Activated naive CD4-positive, alpha-beta T cell treated with anti-CD3 and anti-CD28 coated beads for 36 hours (primary cell): ENCODE measurements at places on chromosomes 12 and 14. TPM values are rescaled to one million over a fixed set of nuclear protein-coding genes. Genes with fewer than 3 reads are reported as not detected.

GRCh38 chr12:117085318-117085947 is 13.8 kb downstream of the TESC start:
- H3K4me3 ChIP-seq: no peak overlapping the region
- H3K4me1 ChIP-seq: no peaks in the 10 kb centered on the region
- no peak for DNase-seq
- H3K27me3 ChIP-seq: no peaks in the 10 kb centered on the region
- H3K36me3 ChIP-seq: peaks cover 4% of the 10 kb centered on the region
- H3K27ac ChIP-seq: no peak overlapping the region

DNA sequence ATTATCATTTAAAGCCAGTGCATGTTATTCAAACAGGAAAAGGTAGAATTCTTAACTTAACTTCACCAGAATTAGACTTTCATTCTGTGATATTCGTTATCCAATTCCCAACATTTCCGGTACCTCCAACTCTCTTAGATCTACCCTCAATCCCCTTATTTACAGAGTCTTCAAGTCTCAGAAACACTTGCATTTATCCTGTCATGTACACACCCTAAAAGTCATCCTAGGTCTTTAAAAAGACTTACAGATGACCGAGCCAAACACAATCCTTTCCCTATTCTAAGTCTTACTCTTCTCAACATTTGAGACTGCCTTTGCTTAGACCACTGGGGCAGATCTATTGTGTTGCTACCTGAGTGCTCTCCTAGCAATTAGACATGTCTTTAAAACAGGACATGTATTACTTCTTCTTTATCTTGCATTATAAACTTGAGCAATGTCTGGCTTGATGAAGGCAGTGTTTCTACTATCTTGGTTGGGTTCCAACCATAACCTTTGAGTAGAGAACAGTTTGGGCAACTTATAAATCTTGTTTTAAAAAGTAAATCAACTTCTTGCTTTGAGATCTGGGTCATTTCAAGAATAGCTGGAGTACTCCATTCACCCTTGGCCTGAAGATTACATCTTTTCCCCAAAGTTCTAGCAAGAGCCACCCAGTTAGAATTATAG is 140.6 kb upstream of the PLEKHG7 start:
- peak overlapping the region; percentile 5 for H3K4me3 ChIP-seq
- H3K27me3 ChIP-seq: no peaks in the 10 kb centered on the region
- peaks cover 25% of the 10 kb centered on the region for H3K36me3 ChIP-seq
- peaks cover 71% of the 10 kb centered on the region for H3K4me1 ChIP-seq

- no peak overlapping the region for H3K4me3 ChIP-seq
- no peaks in the 10 kb centered on the region for H3K27me3 ChIP-seq
- no peak for DNase-seq
- no peaks in the 10 kb centered on the region for H3K36me3 ChIP-seq
- no peaks in the 10 kb centered on the region for H3K4me1 ChIP-seq
Measured at GRCh38 chr12:30515351-30515750, 180.3 kb downstream of the IPO8 start.

DNA sequence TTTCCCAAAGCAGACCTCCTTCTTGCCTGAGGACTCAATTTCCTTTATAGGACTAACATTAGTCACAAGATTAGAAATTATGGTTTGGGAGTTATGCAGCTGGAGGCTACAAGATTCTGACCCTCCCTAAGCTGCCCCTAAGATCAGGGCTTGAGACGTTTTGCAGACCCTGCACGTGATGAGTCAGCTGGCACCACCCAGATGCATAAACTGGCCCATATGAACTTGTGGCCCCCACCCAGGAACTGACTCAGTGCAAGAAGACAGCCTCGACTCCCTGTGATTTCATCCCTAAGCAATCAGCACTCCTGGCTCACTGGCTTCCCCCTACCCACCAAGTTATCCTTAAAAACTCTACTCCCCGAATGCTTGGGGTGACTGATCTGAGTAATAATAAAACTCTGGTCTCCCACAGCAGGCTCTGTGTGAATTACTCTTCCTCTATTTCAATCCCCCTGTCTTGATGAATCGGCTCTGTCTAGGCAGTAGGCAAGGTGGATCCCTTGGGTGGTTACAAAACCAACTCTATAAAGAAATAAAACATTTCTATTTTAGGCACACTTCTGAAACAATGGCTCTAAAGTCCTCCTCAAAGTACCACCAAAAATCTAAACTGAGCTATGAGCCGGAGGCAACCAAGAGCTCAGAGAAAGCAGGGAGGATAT is 233.4 kb downstream of the TMEM132D start:
- H3K36me3 ChIP-seq: no peaks in the 10 kb centered on the region
- H3K27ac ChIP-seq: no peak overlapping the region
- DNase-seq: no peak
- H3K4me3 ChIP-seq: no peak overlapping the region

DNA sequence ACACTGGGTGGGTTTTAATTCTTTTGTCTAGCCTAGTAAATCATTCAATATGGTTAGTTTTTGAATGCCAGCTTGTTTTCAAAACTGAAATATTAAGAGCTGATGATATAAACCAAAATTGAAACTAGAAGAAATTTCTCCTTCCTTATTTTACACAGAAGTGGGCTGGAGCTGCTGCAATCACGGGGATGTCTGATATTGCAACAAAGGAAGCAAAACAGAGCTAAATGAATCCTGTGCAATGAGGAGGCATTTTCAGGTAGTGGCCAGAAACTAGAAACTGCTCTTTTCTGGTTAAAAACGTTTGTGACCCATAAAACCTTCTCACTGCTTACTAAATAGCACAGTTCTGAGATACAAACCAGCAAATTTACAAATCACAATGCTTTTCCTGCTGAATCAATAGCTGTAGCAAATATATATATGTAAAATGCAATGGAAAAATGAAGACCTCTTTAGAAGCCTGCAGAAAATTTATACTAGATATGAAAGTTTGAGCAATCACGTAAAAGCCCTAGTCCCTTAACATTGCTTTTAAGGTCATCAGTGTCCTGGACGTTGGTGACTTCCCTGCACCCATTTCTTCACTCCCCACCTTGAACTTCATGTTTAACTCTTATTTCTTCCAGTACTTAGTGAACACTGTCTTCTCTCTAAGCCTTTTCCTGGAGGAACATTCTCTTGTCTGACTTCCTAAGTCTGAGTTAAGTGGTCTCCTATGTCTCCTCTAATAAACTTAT is 15.9 kb upstream of the LRRK2 start:
- H3K4me3 ChIP-seq: no peak overlapping the region
- DNase-seq: no peak
- H3K27me3 ChIP-seq: peaks cover 6% of the 10 kb centered on the region
- H3K36me3 ChIP-seq: no peaks in the 10 kb centered on the region
- no peaks in the 10 kb centered on the region for H3K4me1 ChIP-seq

DNA sequence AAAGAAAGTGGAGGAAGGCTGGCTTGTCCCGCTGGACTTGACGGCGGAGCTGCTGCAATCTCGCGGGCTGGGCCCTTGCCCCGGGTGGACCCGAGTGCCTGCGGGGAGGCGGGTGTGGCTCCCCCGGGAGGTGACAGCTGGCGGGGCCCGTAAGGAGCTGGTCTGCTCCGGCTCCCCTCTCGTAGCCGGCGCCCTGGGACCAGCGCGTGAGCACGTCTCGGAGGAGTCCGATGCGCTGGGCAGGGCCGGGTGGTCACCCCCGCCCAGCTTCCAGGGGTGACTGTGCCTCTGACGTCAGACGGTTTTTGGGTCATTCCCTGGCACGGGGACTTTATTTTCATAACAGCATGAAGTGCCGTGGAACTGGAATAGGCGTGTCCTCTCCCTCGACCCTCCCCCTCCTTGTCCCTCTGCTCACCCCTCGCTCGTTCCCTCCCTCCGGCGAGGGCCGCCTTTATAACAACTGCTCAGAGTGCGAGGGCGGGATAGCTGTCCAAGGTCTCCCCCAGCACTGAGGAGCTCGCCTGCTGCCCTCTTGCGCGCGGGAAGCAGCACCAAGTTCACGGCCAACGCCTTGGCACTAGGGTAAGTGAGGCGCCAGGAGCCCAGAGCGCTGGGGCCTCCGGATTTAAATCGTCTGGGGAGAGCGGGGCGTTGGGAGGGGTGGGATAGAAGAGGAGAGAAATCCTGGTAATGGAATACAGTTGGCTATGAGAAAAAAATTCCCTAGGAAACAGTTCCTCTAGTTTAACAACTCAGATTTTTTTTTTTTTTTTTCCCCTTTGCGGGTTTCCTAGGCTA is at the start of gene GPRC5A:
Gene GPRC5A (plus strand): TSS at position 483 of the 801 bp plus-strand sequence. CDS start 16,688 bp downstream, outside the sequence.
- peaks cover 18% of the 10 kb centered on the region for H3K4me1 ChIP-seq
- no peak within 1 kb of the TSS for H3K27ac ChIP-seq
- H3K4me3 ChIP-seq: peak within 1 kb of the TSS; percentile 82
- peaks cover 14% of the 10 kb centered on the region for H3K27me3 ChIP-seq

- no peaks in the 10 kb centered on the region for H3K4me1 ChIP-seq
- H3K27me3 ChIP-seq: peaks cover 7% of the 10 kb centered on the region
- DNase-seq: no peak
Measured at GRCh38 chr12:115135800-115136211, 451.8 kb upstream of the TBX3 start.

DNA sequence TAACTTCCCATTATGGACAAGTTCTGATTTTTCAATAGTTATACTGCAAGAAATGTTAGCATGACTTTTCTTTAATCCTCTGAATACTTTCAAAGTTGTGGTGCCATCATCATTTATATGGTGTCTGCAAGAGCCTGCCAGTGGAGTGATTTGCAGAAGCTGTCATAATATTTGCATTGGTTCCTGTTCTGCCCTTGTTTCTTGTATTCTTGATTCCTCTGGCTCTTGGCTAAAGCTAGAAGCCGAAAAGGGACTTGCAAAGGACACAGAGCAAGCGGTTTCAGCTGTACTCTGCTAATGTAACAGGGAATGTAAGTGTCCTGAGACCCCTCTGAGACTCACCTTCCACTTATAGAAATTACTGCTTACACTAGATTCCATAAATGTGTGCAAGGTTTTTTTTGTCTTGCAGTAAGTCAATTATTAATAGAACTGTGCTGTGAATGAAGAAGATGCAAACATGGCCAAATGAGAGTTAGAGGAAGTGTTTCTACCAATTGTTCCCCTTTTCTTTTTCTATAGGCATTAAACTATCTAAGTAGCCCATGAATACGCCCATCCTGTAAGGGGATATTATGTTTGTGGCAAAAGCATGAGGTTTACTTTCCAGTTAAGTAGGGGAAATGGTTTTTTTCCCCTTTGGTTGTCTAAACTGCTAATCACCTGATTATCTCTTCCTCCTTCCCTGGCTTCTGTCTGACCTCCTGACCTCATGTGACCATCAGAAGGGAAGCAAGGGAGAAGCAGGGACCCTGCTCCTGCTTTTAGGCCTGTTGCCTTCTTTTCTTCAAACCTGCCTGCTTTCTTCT is 5.3 kb downstream of the DYRK4 start:
- no peak overlapping the region for H3K27ac ChIP-seq
- no peak for DNase-seq
- no peak overlapping the region for H3K4me3 ChIP-seq
- H3K4me1 ChIP-seq: peaks cover 10% of the 10 kb centered on the region
- no peaks in the 10 kb centered on the region for H3K36me3 ChIP-seq

DNA sequence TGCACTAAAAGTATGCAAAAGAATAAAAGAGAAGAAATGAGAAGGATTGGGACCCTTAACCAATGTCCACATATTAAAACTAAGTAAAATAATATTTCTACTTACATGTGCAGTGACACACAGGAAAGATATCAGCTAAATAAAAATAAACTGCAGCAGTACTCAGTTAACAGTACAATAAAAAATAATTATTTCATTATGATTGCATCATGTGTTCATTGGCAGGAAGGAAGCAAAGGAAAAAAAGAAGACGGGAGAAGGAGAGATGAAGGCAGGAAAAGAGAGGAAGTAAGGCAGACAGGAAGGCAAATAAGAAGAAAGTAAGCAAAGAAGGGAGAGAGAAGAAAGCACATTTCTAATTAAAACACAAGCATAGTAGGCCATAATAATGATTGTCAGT is 33.0 kb downstream of the RASSF9 start:
- H3K27me3 ChIP-seq: no peaks in the 10 kb centered on the region
- DNase-seq: no peak
- no peak overlapping the region for H3K4me3 ChIP-seq
- no peaks in the 10 kb centered on the region for H3K36me3 ChIP-seq
- H3K27ac ChIP-seq: no peak overlapping the region
- H3K4me1 ChIP-seq: no peaks in the 10 kb centered on the region

- no peak for DNase-seq
- no peak overlapping the region for H3K4me3 ChIP-seq
- H3K27me3 ChIP-seq: no peaks in the 10 kb centered on the region
Measured at GRCh38 chr14:41022932-41023331, 583.7 kb upstream of the LRFN5 start.

- peaks cover 51% of the 10 kb centered on the region for H3K4me1 ChIP-seq
- no peaks in the 10 kb centered on the region for H3K27me3 ChIP-seq
- DNase-seq: no peak
- H3K27ac ChIP-seq: no peak overlapping the region
- no peak overlapping the region for H3K4me3 ChIP-seq
Measured at GRCh38 chr12:124499190-124499753, 68.1 kb downstream of the NCOR2 start.

- no peak for DNase-seq
- peaks cover 8% of the 10 kb centered on the region for H3K4me1 ChIP-seq
- H3K27me3 ChIP-seq: no peaks in the 10 kb centered on the region
- H3K4me3 ChIP-seq: no peak overlapping the region
- H3K36me3 ChIP-seq: no peaks in the 10 kb centered on the region
Measured at GRCh38 chr14:91956616-91957015, 9.1 kb upstream of the FBLN5 start.

DNA sequence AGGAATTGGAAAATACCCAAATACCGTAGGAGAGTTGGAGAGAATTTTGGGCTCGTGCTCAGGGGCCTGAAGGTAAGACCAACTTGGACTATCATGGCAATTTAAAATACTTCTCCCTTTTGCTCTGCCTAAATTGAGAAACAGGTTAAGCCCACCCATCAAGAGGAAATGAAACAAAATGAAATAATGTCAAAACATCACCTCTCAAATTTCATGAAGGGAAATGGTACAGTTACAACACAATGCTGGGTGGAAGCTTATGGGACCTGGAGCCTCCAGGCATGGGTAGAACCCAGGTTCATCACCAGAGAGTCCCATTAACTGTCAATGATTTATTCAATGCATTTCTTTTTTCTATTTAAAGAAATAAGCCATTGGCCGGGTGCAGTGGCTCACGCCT is 33.7 kb downstream of the FOS start:
- H3K27ac ChIP-seq: no peak overlapping the region
- H3K4me3 ChIP-seq: no peak overlapping the region
- no peak for DNase-seq
- no peaks in the 10 kb centered on the region for H3K27me3 ChIP-seq
- no peaks in the 10 kb centered on the region for H3K36me3 ChIP-seq
- peaks cover 4% of the 10 kb centered on the region for H3K4me1 ChIP-seq

The KRT72 gene
- total RNA-seq: 2.3 TPM

The KRT80 gene
- not detected for total RNA-seq

The PLEKHG7 gene
- total RNA-seq: not detected

The TAS2R14 gene
- 0.36 TPM for total RNA-seq

The DUSP16 gene
- 47.2 TPM for total RNA-seq

The KCNMB4 gene
- 0.54 TPM for total RNA-seq

The RASSF8 gene
- 0.32 TPM for total RNA-seq
